ENCODE measurements at places on chromosomes 3 and 15.

GRCh38 chr15:31158858-31159569 lies 57.5 kb upstream of the TRPM1 start:
- DNase-seq, result no peak

GRCh38 chr3:7270731-7271130 lies 409.8 kb downstream of the GRM7 start:
- no peak for DNase-seq

GRCh38 chr3:160676547-160677303 lies at the start of gene ARL14:
ARL14 (plus strand) TSS chr3:160677160; CDS start chr3:160677347, 187 bp downstream.
- DNase-seq, result no peak

- peak; percentile 27 for DNase-seq
Measured at GRCh38 chr3:12471241-12471640, 13.0 kb upstream of the TSEN2 start.

GRCh38 chr3:3907023-3907422 lies 107.8 kb downstream of the LRRN1 start:
- DNase-seq, result no peak

- DNase-seq, result no peak
Measured at GRCh38 chr3:141779667-141780066, 16.5 kb downstream of the GRK7 start.
